NCI-H2081 treated with DMSO at 0.1 percent for 48 hours (cell line): ENCODE measurements at places on chromosomes 5 and 9.

DNA sequence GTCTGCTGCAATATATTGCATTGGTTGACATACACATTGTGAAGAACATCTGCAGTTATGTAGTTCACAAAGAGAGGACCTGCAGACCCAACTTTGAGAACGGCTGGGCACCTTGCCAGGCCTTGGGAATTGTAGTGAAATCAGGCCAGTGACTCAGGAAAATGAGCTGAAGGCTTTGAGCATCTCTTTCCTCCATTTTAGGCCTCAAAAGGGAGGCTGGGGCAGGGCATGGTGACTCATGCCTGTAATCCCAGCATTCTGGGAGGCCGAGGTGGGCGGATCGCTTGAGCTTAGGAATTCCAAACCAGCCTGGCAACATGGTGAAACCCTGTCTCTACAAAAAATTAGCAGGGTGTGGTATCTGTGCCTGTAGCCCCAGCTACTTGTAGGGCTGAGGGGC lies 1.4 kb upstream of the IPPK start:
- no peak for DNase-seq

- DNase-seq: no peak
These were observed 118.1 kb downstream of the NUDT12 start for GRCh38 chr5:103444333-103445038.

GRCh38 chr9:91192381-91193086 lies 169.2 kb downstream of the AUH start:
- no peak for DNase-seq

- DNase-seq: no peak
These were observed 815.8 kb downstream of the EFNA5 start for GRCh38 chr5:106854922-106855321.

DNA sequence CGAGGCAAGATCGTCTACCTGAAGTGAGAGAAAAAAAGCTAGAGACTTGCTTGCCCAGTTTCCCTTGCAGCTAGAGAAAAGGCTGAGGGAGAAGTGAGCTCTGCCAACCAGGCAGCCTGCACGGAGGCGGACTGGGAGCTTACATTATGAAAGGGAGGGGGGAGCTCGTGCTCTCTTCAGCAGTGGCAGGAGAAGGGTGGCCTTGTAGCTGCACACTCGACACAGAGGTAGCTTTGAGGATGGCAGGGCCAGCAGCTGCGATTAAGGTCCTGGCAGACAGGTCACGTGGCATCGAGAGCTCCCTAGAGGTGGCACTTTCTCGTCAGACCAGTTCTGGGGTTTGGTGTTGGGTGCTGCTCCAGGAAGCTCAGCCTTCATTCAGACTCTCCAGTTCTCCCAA lies 26.7 kb downstream of the APBA1 start:
- DNase-seq: no peak

DNA sequence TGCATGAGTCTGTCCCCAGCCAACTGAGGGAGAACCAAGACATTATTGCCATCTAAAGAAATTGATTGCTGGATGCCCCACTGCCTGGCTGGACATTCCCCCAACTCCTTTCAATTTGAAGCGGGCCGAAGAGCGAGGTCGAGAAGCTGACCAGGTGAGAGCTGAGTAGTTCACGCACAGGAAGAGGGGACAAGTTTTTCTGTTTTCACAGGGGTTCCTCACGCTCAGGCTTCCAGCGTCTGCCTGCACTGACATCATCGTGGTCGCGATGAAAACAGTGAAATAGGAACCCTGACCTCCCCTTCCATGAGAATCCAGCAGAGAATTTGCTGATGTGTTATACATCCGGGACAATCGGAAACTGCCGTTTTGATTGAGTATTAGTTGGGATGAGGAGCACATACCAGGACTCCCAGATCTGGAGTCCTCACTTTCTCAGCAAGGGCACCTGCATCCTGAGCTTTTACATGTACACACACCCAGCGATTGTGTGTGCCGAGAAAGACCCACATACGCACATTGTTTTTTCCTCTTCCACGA lies 3.1 kb upstream of the DMRT3 start:
- DNase-seq: no peak

GRCh38 chr9:77975806-77976205 lies 55.8 kb downstream of the GNAQ start:
- no peak for DNase-seq

DNA sequence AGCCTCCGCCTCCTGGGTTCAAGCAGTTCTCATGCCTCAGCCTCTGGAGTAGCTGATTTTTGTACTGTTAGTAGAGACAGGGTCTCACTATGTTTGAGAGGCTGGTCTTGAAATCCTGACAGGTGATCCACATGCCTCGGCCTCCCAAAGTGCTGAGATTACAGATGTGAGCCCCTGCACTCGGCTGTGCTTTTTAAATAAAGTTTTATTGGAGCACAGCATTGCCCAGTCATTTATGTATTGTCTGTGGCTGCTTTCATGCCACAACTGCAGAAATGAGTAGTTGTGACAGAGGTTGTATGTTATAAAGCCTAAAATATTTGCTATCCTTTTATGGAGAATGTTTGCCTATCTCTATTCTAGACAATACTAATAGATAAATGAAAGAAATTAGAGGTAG lies 169.2 kb downstream of the AOPEP start:
- DNase-seq: no peak

DNA sequence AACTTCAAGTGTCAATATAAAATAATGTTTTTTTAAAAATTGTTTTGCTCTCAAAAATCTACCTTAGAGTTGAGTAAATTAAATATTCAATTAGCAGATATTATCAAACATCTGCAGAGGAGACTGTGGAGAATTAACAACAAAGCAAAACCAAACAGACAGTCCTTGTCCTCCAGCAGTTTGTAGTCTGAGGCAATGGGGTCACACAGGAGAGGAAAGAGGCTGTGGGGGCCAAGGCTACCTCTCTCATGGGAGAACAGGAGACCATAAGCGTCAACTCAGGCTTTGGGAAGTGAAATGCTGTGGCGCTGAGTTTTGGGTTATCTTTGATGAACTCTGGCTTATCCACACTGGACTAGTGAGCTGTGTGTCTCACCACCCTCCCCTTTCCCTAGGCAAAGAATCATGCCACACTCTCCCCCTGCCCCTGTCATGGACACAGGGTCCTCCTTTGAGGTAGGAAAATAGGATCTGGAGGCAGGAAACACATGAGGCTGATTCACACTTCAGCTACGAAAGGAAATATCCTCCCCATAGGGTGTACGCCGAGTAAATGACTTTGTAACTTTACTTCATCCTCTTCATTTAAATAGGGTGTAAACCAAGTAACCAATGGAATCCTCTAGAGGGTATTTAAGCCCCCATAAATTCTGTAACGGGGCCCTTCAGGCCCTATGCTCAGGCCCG lies 152.7 kb downstream of the FSTL4 start:
- no peak for DNase-seq

DNA sequence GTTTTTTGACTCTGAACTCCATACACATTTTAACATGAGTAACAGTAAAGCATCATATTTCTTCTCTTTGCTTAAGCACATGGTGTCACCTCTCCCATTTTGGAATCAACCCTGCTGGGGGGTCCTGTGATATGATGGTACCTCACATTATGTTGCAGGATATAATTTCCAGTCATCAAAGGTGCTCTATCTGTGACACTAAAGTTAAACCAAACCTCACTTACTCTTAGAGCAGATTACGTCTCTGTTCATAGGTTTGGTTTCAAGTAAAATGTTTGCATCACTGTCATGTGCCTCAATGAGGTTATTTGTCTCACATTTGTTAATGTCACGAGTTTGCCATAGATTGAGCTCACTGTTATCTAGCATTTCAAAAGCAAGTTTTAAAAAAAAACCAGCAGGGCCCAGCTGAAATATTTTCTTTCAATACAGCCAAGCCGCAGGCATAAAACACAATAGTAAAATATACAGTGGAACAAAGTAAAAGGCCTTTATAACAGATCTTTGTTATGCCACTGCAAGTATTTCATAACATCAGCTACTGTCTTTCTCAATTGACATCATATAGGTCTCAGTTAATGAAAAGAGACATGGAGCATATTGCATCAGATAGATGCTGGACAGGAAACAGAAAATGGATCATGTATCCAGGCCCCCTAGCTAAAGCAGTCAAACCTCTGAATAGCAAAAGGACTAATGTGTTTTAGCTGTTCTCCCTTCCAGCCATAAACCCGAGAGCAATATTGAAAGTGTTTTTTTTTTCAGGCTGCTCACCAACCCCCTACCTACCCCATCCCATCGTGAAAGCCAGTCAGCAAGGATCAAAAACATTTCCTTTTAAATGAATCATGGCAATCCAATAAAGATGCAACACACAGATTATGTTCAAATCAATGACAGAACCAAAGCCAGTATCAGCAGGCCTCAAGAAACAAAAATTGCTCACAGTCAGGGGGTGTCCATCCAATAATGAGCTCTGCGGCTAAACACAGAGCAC lies 182.1 kb upstream of the ITGA1 start:
- DNase-seq: no peak

DNA sequence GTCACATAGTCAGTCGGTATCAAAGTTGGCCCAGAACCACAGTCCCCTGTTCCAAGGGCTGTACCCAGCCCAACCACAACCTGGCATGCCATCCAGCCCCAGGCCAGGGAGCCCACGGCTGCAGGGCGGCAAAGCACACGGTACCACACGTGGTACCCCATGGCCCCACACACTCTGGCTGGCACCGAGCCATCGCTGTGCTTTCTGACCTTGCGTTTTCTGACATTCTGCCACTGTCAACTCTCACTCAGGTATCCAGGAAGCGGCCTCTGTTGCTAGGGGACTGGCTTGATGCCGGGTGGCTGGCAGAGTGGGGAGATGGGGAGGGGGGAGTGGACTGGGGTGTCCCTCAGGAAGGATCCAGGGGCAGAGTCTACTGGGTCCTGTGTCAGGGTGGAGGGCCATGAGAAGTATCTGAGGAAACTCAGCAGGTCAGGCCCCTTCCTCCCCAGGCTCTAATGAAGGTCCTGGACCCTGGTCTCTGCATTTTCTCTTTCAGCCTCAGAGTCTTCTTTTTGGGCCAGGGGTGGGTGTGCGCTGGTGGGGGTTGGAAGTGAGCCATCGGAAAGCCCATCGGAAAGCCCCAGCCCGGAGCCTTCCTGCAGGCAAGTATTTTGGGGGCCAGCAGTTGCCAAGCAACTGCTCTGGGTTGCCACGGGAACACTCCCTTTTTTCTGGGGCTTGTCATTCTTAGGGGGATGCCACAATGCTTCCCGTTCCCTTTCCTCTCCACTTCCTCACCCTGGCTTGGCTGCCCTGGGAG lies 21.0 kb upstream of the RALGDS start:
- peak; percentile 23 for DNase-seq

GRCh38 chr9:84251921-84252320 lies 88.6 kb downstream of the SLC28A3 start:
- no peak for DNase-seq

DNA sequence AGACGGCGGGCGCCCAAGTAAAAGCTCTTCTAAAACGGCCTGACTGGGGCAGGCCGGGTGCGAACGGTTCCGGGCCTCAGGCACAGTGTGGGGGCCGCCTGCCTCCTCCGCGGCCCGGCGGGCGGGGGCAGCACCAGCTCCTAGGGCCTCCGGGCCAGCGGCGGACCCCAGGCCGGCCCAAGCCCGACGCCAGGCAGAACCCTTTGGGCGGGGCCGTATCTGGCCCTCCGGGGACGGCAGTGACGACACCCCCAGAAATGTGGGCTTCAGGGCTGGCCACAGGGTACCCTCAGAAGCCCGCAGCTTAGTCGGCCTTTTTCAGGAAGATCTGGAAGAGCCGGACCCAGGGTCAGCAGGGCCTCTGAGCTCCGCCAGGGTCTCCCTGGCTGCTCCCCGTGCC lies 4.0 kb downstream of the LTC4S start:
- DNase-seq: no peak

DNA sequence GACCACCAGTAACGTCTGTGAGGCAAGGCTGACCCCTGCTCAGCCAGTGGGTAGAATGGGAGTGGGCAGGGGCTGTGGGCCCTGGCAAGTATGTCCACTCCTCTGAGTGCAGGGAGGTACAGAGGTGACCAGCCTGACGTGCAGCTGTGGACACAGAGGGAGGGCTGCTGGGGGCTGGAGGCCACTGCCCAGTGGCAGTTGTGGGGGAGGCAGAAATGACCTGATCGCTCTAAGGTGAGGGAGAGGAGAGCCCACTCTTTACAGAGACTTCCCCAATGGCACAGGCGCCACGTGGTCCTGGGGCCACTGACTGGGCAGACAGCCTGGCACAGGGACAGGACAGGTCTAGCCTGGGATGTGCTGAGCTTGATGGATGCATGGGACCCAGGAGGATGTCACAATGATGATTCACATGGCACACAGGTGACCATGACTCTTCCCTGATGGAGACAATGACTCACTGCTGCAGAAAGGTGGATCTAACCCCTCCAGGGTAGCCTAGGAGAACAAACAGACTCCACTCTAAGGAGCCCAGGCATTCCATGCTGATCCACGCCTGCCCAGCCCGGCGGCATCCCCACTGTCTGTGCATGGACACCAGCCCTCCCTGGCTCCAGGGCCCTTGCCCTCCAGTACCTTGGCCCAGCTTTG lies 7.7 kb downstream of the LPCAT1 start:
- no peak for DNase-seq

DNA sequence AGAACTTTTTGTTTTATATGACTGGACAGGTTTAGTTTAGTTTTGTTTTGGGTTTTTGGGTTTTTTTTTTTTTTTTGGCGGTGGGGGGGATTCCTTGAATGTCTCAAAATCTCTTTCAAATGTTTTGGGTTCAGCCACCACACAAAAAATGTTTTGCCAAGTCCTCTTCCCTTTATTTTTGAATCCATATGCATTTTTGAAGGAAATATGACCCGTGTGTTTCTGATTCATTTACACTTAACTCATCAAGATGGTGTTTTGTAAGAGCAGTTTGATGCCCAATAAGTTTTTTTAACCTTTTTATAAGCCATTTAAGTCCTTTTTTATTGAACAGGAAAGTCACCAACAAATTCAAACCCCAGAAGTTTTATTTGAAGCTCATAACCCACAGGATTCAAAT lies 209.8 kb downstream of the CWC27 start:
- DNase-seq: no peak

GRCh38 chr5:170747357-170747756 lies 36.2 kb upstream of the GABRP start:
- no peak for DNase-seq

DNA sequence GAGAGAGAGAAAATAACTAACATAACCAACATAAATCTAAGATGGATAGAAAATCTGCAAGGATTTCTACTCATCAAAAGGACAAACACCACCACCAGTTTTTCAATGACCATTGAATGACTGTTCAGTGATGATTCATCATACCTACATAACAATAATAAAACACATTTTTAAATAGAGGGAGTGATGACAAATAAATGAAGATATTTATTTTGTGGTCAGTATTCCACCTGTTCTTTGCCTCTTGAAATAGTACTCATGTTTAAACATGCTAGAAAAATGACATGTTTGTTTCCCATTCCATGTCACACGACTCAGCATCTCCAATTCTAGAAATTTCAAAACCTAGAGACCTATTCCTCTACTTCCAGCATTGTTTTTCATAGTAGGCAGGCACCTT lies 34.6 kb upstream of the ADAMTS16 start:
- no peak for DNase-seq
